ENCODE measurements at places on chromosomes 7 and 10.

DNA sequence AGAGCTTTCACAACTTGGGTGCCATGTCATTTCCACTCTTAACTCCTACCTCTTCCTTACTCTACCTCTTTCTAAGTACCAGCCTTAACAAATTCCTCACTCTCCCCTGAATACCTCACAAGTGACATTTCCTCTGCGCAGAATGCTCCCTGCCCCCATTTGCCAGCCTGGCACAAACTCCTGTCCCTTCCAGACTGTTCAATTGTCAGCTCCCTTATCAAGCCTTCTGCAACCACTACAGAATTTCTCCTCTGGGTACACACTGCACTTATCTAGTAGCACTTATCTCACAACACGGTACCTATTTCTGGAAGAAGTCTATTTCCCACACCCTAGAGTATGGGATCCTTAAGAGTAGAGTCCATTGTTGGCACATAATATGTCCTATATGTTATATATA lies 39.1 kb upstream of the ANAPC16 start:
- DNase-seq, result no peak

- no peak for DNase-seq
Observed at GRCh38 chr10:70729763-70730357, 55.3 kb downstream of the TBATA start.

DNA sequence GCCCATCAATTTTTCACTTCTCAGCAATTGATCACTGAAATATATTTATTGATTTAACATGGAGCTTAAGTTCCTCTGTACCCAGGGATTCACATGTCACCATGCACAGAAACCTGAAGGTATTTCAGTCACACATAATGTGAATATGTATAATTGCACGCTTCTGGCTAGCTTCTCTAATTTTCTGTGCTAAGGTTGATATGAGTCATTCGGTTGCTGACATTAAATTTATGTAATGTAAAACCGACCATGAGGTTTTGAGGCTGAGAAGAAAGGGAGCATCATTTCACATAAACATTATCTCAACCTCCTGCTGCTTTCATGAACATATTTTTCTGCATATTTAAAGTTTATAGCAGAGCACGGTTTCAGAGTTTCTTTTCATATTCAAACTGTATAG lies 381.0 kb upstream of the TPK1 start:
- no peak for DNase-seq

DNA sequence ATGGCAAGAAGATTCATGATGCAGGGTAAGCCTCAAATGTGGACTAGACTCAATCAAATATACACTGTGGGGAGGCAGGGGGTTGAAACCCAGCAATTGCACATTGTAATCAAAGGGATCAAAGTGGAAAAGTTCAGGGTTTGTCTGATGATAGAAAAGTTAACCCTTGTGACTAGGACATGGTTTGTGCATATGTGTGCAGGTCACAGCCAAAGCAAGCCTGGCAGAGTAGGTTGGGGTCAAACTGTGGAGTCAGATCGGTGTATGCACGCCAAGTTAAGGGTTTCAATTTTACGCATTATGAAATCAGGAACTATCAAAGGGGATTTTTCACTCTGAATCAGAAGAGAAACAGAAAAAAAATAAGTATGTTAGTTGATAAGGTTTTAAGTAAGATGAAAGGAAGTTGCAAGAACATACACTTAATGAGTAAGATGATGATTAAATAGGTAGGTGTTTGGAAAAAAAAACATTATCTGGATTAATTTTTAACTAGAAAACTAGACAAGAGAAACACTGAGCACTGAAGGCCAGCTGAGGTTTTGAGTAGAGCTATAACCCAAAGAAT lies 188.3 kb downstream of the DGKB start:
- DNase-seq, result no peak

- no peak for DNase-seq
Observed at GRCh38 chr10:117960345-117960935, 86.3 kb downstream of the RAB11FIP2 start.

DNA sequence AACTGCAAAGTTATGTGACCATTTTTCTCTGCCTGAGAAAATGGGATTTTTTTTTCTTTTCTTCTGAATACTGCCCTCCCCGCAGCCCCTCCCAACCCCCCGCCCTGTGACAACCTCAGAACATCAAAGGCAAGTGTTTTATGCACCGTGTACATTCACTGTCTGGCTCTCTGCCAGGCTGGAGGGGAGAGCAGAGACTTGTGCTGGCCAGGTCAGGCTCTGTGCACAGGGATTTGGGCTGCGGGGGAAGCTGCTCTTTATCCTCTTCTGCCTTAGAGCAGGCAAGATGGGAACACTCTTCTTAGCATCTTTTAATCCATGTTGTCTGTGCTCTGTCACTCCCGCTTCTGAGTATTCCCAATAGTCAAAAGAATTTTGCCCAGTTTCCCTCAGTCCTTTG lies 195.1 kb downstream of the CCSER2 start:
- DNase-seq, result no peak

GRCh38 chr10:11007476-11008020 lies 10.1 kb upstream of the CELF2 start:
- no peak for DNase-seq

GRCh38 chr7:18370633-18371032 lies 124.9 kb upstream of the HDAC9 start:
- DNase-seq, result no peak

DNA sequence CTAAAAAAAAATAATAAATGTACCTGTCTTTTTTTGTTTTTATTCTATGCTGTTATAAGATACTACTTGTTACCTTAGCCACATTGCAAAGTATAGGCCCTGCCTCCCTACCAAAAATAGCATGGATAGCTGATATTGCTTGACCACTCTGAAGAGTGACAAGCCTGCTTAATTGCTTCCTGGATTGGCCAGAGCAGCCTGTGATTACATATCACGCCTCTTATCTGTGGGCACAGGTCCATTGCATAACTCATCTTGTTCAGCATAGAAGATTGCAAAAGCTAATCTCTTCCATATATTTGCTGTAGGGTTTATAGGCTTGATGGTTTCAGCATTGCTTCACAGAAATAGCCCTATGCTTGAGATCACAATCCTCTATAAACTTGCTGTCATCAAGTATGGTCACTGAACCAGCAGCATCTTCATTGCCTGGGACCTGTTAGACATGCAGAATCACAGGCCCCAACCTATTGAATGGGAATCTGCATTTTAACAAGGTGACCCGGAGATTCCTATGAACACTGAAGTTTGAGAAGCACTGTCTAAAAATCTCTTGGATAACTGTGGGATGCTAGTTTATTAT lies 280.8 kb upstream of the CDC14C start:
- DNase-seq, result no peak

DNA sequence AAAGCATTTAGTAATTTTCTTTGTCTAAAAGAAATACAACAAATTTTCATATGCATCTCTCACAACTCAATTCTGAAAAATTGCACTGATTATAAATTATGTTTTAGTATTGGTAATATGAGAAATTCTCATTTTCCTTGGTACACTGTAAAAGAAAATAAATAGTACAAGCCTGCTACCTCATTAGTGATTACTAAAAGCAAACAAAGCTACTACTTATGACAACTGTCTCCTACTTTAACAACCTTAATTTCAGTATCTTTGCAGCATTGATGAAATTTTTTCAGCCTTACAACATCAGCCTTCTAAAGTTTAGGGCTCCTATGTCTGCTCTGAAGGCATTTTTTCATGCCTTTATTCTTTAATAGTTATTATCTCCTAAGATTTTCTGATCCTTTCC lies 65.7 kb downstream of the MINDY3 start:
- DNase-seq, result no peak

GRCh38 chr10:95850791-95851190 lies 57.0 kb upstream of the CC2D2B start:
- DNase-seq, result no peak

GRCh38 chr10:132544744-132545658 lies 7.4 kb downstream of the INPP5A start:
- DNase-seq, result no peak

GRCh38 chr7:134276951-134277350 lies 39.8 kb downstream of the SLC35B4 start:
- DNase-seq, result no peak

GRCh38 chr7:21636694-21637093 lies 93.9 kb downstream of the DNAH11 start:
- no peak for DNase-seq

DNA sequence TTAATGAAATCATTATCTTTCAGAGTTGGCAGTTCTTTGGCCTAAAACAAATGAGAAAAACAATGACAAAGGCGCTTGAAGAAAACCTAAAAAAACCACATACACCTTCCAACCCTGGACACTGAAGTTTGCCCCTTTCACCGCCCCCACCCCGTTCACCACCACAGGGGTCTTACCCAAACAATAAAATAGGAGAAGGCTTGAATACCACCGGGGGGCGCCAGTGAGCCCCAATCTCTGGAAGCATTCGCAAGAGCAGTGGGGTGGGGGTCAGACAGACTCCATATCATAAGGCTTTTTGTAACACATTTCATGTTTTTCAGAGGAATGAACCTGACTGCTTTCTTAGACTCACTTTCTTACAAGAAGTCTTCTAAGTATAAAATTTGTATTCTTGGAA lies 163.6 kb downstream of the PIP4K2A start:
- DNase-seq, result peak; percentile 36

DNA sequence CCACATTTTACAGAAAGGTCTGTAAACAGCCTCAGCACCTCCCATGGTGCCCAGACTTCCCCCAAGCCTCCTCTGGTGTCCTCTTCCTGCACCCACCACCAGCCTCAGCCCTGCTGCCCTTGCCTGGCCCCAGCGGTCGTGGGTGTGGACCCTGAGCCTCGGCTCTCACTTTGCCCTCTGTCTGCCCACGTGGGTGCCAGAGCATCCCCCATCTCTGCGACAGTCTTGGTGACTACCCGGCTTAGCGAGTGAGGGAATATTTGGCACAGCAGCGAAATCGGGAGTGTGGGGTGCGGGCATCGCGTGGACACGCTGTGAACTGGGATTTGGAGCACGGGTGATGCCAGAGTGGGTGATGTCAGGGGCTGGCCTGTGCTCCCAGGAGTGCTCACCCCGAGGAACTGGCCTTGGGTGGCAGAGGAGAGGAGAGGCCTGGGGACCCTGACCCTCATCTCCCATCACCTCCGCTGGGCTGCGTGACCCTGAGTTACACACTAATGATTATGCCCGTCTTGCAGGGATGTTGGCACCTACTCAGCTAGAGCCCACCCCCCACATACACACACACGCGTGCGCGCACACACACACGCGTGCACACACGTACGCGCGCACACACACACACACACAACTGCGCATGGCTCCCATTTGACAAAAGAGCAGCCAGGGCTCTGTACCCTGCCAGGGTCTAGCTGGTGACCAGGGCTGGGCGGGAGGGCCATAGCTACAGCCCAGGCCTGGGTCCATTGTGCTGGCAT lies 8.7 kb downstream of the ELFN1 start:
- DNase-seq, result no peak

GRCh38 chr7:88072715-88073055 lies 138.6 kb downstream of the ADAM22 start:
- no peak for DNase-seq

DNA sequence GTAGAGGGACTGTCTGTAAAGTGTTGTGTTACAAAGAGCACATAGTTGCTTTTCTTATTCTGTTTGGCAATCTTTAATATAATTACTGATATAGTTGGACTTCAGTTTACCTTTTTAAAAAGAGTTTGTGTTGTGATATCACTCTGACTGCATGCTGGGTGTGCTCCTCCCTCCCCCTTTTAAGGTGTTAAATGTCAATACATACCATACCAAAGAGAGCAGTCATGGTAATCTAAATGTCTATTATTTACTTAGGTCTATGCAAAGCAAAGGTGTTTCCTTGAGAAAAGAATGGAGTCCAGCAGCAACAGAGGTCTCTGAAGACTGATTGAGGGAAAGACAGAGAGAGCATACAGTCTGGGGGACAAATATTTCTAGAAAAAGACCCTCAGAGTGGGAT lies 275.1 kb upstream of the NRP1 start:
- DNase-seq, result no peak

DNA sequence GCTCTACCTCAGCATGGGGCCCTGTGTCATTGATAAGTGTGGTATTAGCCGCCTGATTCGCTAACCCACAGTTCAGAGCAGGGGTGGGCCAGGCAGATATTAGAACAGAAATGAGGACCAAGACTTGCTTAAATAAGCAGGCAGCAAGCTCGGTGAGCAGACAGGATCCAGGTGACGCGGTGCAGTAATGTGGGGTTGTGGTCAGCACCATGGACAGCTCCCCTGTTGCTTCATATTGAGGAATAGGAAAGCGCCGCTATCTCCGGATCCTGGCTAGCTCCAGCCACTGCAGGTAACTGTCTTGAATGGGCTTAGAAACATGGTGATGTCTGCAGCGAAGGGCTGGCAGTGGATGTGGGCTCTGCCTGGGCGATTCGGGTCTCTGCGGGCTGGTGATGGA lies 51.3 kb upstream of the GPR26 start:
- DNase-seq, result peak; percentile 60

- DNase-seq, result no peak
Observed at GRCh38 chr7:2503056-2503941, 16.3 kb upstream of the LFNG start.

- DNase-seq, result peak; percentile 97
Observed at GRCh38 chr7:105830405-105831301, 45.7 kb downstream of the ATXN7L1 start.

DNA sequence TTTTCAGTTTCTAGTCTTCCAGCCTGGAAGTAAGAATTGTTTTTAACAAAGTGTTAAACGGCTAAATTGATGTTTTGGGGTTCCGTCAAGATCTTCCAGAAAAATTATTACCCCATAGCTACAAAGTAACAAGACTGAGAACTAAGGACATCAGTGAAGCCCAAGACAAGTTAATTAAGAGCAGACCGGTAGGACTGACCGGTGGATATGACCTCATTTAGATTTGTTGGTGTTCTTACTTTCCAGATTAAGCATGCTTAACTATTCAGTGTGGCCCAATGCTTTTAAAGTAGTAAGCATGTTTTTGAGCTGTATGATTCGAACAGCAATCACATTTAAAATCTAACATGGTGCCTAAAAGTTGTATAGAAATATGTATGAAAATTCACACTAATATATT lies 73.1 kb upstream of the RPA3 start:
- DNase-seq, result no peak

DNA sequence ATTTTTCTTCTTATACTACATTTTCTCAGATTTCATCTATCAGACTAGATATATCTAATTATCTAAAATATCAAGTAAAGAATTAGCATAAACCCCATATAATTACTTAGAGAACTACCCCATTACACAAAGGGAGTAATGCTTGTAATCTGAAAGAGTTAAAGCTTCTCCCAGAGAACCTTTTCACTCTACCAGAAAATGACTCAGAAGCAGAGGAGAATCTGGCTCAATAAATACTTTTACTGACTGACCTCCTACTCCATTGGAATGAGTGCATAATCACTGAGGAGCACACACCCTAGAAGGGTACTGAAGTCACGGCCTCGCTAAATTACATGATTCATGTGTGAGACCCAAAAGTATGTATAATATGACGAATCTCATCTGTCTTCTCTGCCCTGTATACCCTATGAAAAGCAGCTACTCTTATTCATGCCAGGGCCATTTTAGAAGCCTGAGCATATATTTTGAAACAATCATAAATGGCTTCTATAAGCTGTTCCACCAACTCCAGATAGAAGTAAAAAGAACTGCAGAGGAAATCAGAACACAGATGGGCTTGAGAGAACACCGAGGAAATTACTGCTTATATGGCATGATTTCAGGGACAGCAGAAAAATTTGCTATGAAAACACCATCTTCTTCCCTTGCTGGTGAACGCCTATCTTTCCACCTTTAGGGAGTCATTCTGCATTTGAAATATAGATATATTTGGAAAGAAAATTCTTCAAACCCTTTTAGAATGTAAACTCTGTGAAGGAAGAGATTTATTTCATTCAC lies 32.7 kb downstream of the DNMBP start:
- DNase-seq, result peak; percentile 95

Measured in fibroblast of skin of scalp (primary cell).